ENCODE measurements at places on chromosomes 13 and 19.

GRCh38 chr19:38004186-38004520 lies 97.1 kb downstream of the SIPA1L3 start:
- H3K4me3 ChIP-seq, result no peak overlapping the region
- peak overlapping the region; percentile 95 for H3K27ac ChIP-seq
- H3K36me3 ChIP-seq, result no peaks in the 10 kb centered on the region
- peaks cover 33% of the 10 kb centered on the region for H3K4me1 ChIP-seq
- H3K27me3 ChIP-seq, result no peaks in the 10 kb centered on the region

- no peaks in the 10 kb centered on the region for H3K27me3 ChIP-seq
- DNase-seq, result no peak
- H3K36me3 ChIP-seq, result no peaks in the 10 kb centered on the region
- no peak overlapping the region for H3K27ac ChIP-seq
- no peak overlapping the region for H3K4me3 ChIP-seq
These were observed 7.9 kb downstream of the GIPC3 start for GRCh38 chr19:3593156-3593555.

DNA sequence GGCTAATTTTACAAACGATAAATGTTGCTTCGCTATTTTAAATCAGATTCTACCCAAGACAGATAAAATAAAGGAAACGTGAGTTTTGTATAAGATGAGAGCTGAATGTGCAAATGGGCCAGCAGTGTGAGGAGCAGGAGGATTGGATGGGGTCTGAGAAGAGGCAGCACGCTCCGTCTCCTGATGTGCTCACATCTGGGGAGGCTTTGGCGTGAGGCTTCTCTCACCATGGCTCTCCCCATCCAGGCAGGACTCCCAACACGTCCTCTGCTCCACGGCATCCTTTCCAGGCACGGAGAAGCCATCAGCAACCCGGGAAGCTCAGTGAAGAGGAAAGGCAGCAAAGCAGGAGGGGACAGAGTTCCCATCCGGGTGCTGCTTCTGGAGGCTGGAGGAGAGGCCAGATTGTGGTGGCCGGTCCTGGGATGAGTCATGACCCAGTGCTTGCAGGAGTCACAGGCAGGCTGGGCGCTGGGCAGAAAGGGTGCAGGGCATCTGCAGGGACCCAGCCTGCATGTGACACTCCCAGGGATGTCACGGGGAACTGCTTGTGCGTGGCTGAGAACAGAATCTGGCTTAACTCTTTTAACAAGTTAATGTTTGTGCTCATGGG lies 47.5 kb downstream of the ZNF536 start:
- no peak overlapping the region for H3K27ac ChIP-seq
- no peaks in the 10 kb centered on the region for H3K4me1 ChIP-seq
- no peak overlapping the region for H3K4me3 ChIP-seq
- no peak for DNase-seq
- H3K27me3 ChIP-seq, result no peaks in the 10 kb centered on the region

GRCh38 chr19:35099155-35099896 lies 16.3 kb upstream of the FXYD3 start:
- H3K36me3 ChIP-seq, result no peaks in the 10 kb centered on the region
- H3K27ac ChIP-seq, result no peak overlapping the region
- H3K4me3 ChIP-seq, result no peak overlapping the region
- no peak for DNase-seq
- H3K27me3 ChIP-seq, result peaks cover 9% of the 10 kb centered on the region

DNA sequence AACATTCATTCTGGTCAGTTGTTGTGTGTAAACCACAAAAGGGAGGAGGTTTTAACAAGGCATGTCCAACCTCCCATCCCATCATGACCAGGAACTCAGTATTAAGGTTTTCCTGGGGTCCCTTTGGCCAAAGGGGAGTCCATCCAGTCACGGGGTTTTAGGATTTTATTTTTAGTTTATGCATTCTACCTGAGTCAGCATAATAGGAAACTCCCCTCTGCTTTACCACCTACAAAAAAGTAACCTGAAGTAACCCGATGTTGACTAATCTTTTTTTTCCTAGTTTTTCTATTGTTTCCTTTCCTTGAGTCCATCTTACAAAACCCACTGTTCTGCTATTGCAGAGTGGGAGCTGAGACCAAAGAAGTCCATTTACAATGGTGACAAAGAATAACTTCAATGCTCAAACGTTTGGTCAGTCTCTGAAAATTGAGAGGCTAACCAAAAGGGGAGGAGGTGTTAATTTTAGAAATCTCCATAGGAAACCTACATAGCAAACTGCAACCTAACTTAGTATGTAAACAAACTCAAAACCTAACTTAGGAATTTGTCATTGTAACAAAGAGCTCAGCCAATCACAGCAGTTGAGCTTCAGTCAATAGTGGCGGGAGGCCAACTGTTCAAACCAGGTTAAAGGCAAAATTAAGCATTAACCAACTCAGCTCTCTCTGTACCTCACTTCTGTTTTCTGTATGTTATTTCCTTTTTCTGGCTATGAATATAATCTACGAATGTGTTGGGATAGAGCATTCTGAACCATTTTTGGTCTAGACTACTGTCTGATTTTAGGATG lies 1954.1 kb downstream of the PCDH9 start:
- H3K4me3 ChIP-seq, result no peak overlapping the region
- no peak overlapping the region for H3K27ac ChIP-seq
- no peaks in the 10 kb centered on the region for H3K4me1 ChIP-seq
- no peak for DNase-seq
- H3K36me3 ChIP-seq, result no peaks in the 10 kb centered on the region

DNA sequence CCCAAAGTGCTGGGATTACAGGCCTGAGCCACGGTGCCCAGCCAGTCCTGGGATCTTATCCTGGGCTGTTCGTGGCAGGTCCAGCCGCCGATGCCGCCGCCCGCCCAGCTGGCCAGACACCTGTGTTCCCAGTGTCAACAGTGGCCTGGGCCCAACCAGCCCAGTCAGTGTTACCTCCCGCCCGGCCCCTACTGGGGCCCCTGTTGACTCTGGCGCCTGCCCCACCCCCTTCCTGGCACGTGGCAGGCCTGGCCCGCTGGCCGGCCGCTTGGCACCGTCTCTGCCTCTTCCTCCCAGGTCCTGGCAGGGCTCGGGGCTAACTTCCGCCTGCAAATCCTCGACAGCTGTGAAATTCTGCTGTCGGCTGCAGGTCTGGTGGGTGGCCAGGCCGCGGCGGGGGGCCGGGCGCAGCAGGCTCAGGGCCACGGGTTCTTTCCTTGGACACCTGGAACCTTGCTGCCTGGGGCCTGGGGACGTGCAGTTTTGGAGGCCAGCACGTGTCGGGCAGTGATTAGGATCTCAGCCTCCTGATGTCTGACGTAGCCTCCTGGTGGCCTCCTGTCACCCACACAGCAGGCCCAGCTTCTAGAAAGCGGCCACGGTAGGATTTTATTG lies 9.1 kb downstream of the ARID3A start:
- H3K4me1 ChIP-seq, result peaks cover 52% of the 10 kb centered on the region
- peak overlapping the region; percentile 99 for H3K27ac ChIP-seq
- H3K36me3 ChIP-seq, result peaks cover 87% of the 10 kb centered on the region
- DNase-seq, result no peak
- no peak overlapping the region for H3K4me3 ChIP-seq

DNA sequence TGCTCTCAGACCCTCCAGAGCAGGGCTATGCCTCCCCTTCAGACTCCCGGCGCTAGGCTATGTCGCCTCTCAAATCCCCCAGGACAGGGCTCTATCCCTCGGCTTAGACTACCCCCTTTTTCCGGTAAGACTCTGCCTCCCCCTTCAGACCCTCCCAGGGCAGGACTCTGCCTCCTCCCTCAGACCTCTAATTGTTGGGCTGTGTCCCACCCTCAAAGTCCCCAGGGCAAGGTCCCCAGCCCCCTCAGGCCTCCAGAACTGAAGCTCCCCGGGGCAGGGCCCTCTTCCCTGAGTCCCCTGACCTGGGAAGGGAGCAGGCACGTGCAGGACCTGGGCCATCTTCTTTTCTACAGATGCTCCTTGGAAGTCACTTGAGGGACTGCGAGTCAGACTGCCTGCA lies 3.2 kb downstream of the KANK2 start:
- H3K27ac ChIP-seq, result peak overlapping the region; percentile 17
- no peak for DNase-seq
- no peaks in the 10 kb centered on the region for H3K27me3 ChIP-seq

- H3K4me1 ChIP-seq, result peaks cover 25% of the 10 kb centered on the region
- peaks cover 6% of the 10 kb centered on the region for H3K27me3 ChIP-seq
- no peak within 1 kb of the TSS for H3K4me3 ChIP-seq
- DNase-seq, result peak; percentile 32
These were observed at the start of gene COL5A3 for GRCh38 chr19:10010247-10010691. Gene COL5A3 (minus strand): TSS chr19:10010504. CDS start chr19:10010385, 119 bp downstream.

DNA sequence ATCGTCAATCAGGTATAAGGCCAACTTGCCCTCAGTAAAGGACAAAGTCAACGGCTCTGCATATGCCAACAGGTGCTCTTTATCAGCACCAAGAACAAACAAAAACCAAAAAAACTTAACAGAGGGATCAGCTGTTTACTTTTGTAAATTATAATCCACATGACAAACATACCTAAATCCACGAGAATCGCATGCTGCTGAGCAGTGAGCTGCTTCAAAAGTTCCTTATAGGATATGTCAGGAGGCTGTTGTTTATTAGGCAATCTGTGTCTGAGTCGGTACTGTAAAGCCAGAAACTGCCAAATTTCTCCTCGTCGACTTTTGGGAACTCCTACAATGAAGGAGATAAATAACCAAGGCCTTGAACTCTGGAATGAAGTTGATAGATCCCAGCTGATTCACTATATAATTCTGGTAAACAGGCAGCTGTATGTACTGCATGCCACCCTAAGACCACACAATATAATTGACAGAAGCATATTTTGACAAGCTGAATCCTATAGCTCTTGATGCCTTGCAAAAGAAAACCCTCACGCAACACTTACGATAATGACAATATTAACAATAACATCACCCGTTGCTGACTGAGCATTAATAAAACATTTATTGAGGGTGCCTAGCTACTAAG lies 179.8 kb downstream of the TBC1D4 start:
- H3K27me3 ChIP-seq, result no peaks in the 10 kb centered on the region
- no peaks in the 10 kb centered on the region for H3K4me1 ChIP-seq
- H3K4me3 ChIP-seq, result no peak overlapping the region
- DNase-seq, result no peak
- H3K36me3 ChIP-seq, result no peaks in the 10 kb centered on the region

Data from mesenchymal stem cell (in vitro differentiated cells and primary cell).